Trophoblast cell (in vitro differentiated cells and primary cell): ENCODE measurements at places on chromosomes 11 and 22.

DNA sequence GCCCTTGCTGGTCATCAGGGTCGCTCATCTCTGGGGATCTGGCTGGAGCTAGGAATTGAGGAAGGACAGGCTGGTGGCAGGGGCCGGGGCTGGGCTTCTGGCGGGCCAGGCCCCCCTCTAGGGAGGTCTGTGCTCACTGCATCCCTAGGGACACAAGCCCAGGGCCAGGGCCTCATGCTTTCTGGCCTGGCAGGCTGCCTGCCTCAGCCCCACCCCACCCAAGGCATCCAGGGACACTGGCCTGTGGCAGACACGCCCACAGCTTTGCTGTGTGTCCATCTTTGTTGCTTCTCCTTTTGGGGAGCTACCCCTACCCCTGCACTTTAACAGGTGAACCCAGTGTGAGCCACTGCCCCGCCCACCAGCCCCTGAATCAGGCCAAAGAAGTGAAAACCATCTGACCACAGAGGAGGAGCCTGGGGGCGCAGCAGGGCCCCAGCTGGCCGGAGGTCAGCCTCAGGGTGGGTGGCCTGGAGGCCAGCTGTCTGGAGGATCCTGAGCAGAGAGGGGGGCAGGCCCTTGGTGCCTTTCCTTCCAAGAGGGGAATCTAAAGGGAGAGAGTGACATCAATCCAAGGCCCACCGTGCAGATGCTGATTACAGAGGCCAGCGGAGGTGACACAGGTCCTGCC, 26.8 kb upstream of the CELSR1 start:
- no peak for DNase-seq

- DNase-seq: no peak
Measured at GRCh38 chr11:78310500-78310909, 107.1 kb downstream of the GAB2 start.

DNA sequence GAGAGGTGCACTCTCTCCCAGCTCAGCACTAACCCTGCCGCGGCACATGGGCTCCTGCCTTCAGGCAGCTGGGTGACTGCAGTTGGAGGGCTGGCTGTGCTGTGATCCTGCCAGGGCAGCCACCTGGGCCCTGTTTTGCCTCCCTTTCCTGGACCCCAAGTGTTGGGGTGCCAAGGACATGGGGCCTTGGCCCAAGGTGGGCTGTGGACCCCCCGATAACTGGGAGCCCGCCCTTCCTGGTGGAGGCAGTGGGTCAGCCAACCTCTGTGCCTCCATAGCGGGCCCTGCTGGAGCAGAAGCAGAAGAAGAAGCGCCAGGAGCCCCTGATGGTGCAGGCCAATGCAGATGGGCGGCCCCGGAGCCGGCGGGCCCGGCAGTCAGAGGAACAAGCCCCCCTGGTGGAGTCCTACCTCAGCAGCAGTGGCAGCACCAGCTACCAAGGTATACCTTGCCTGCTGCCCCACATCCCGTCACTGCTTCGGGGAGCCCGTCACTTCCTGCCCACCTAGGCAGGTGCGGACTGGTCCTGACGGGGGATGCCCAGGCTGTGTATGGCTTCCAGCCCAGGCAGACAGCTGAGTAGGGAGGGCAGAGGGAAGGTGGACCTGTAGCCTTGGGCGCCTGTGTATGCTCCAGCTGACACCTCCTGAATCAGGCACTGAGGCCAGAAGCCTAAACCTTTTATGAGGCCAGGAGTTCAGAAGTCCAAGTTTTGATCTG, 8.9 kb downstream of the TUB start:
- DNase-seq: no peak

DNA sequence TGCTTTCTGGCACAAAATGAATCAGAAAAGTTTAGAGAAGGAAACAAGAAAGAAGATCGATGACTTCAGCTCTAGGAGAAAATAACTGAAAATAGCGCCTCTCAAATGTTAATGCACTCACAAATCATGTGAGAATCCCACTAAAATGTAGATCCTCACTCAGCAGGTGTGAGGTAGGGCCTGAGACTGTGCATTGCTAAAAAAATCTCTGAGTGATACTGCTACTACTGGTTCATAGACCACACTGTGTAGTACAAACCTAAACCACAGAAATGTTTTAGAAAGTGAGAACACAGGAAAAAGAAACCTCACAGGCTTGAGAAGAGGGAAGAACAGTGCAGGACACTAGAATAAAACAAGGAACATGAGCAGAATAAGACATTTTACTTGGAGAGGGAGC, 2.0 kb downstream of the OR8D4 start:
- DNase-seq: no peak

- DNase-seq: no peak
Measured at GRCh38 chr22:48760481-48761390, 1066.9 kb downstream of the BRD1 start.

DNA sequence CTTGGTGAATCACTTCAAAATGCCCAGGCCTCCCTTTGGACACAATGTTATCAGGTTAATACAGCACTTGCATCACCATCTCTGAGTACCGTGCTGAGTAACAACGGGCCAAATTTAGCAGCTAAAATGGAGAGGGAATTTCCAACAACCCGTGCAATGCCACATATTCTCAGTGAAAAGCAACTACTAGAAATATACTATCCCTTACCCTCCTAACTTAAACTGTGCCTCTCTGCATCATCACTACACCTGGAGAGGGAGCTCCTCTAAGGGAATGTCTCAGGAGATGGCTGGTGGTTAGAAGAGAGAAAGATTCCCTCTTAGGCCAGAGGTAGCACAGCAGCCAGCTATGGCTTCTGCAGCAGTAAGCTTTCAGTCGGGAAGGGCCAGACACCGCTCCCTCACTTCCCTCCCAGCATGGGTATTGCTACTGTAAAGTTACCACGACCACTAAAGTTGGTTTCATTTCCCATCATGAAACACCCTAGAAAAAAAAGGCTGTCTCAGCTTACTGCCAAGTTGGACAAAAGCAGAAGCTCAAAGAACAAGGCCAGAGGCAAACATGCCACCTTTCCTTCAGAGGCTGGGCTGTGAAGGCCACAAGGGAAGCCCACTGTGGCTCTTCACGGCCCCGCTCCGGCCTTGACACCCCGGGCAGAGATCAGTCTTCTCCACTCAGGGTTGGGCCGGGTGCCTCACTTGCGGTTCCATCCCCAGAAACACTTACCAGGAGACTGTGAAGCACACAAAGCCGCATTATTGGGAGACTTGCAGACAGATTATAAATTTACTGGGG, 3.9 kb downstream of the MAML2 start:
- DNase-seq: peak; percentile 61

DNA sequence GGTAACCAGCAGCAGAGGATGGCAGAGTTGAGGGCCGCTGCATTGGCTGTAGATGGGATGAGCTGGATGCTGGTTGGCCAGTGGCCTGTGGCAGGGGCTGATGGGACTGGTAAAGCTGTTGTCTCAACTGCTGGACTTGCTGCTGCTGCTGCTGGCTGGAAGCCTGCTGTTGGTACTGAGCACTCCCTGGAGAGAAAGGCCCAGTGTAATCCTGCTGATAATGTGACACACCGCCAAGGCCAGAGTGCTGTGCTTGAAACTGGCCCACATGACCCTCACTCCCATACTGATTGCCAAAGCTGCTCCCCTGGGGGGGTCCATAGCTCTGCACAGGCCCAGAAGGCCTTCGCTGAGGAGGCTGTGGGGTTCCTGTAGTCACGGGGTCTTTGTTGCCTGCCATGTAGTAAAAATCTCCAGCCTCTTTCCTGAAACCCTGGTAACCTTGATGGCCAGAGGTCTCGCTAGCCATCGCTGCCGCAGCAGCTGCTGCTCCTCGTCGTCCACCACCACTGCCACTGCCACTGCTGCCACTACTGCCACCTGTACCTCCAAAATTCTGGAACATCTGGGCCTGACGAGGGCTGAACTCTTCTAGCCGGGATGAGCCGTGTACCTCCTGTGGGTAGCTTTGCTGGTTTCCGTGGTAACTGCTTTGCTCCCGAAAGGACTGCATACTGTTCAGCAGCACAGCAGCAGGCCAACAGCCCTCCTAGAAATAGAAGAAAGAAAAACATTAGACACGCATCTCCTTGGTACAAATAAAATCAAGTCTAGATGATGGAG, 55.6 kb downstream of the TCF20 start:
- no peak for DNase-seq

GRCh38 chr11:70423523-70424505, 25.5 kb downstream of the CTTN start:
- no peak for DNase-seq

DNA sequence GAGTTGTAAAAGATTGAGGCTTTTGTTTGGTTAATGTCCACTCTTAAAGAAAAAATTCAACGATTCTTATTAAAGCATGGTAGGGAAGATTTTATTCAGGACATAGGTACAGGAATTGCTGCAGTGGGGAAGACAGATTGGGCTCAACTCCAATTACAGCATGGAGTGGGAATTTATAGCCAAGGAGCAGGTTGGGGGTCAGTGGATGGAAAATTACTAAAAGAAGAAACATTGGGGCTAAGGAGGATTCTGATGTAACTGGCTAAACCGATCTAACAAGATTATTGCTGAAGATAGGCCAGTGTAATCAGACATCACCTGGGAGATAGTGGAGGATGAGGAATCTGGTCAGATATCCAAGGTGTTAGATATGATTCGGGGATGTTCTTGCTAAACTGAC, 97.4 kb downstream of the FAR1 start:
- DNase-seq: no peak

GRCh38 chr11:72228844-72229231, 4.3 kb downstream of the INPPL1 start:
- DNase-seq: peak; percentile 6

- no peak for DNase-seq
Measured at GRCh38 chr11:69361466-69361865, 67.5 kb downstream of the MYEOV start.

- DNase-seq: no peak
Measured at GRCh38 chr22:33580310-33580709, 340.0 kb downstream of the LARGE1 start.

GRCh38 chr11:62457478-62457877, 38.6 kb downstream of the SCGB1A1 start:
- DNase-seq: no peak

DNA sequence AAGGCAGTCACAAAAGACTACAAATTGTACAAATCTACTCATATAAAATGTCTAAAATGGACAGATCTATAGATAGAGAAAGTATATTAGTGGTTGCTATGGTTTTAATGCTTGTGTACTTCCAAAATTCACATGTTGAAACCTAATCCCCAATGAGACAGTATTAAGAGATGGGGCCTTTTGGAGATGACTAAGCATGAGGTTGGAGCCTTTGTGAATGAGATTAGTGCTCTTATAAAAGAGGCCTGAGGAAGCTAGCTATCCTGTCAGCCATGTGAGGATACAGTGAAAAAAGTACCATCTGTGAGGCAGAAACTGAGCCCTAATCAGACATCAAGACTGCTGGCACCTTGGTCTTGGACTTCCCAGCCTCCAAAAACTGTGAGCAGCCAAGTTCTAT, 82.6 kb downstream of the CYP2R1 start:
- DNase-seq: no peak
